ENCODE measurements at places on chromosomes 1 and 21.

DNA sequence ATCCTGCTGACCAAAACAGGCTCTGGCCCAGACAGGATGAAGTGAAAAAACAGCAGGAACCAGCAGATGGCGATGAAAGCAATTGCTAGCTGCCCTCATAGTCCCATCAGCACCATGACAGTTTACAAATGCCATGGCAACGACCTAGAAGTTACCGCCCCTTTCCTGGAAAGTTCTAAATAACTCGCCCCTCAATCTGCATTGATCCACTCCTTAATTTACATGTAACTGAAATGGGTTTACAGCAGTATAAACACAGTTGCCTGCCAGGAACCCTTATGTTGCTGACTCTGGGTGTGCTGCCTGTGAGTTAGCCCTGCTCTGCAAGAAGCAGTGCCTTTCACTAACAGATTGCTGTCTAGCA, 65.5 kb upstream of the CR1L start:
- no peak for DNase-seq

GRCh38 chr1:36081926-36082485, 1.9 kb upstream of the TEKT2 start:
- no peak for DNase-seq

DNA sequence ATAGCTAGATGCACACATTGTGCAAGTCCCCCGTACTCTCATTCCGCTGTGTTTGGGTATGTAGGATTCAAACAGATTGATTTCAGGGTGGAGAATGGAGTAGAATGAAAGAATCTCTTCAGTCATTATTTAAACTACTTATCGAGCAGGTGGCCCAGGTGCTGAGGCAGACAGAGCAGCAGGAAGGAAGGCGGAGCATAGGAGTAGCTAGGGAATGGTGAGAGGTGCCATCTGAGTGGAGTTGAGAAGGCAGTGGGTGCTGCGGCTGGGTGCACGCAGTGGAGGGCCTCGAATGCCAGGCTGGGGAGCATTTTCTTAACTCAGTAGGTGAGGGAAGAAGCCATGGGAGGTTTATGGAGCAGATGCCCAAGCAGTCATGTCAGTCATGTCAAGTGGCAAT, 45.2 kb upstream of the CD101 start:
- DNase-seq: no peak

DNA sequence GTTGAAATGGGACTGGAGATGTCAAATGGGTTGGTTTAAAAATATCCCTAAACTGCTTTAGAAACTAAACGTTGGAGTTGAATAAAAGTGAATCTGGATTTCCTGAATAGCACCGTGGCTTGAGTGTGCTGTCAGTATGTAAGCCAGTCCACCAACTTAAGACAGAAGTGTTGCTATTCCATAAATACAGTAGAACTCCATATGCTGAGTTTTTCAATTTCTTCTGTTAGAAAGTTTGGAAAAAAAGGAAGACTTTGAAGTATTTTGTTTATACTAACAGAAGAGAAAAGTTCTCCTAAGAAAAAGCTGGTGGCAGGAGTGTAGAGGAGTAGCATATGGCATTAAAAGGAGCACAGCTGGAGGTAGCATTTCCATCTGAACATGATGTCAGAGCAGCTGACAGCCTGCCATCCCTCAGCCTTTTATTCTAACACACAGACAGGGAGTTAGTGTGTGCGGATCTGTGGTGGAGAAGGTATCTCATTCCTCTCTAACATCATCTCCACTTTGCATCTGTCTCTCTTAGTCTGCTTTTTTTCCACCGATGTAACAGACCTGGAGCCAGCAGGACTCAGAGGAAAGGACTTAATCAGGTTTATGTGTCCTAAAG, at the start of gene ZBTB18:
TSS of gene ZBTB18 (plus strand) at position 449 of the 610 bp plus-strand sequence. CDS start at position 598, 149 bp downstream.
- no peak for DNase-seq

GRCh38 chr1:1211541-1212441, 2.2 kb downstream of the TNFRSF4 start:
- DNase-seq: no peak

GRCh38 chr1:22920026-22920733, 52.5 kb downstream of the LACTBL1 start:
- DNase-seq: no peak
